K562 (cell line): ENCODE measurements at places on chromosomes 1 and 21. TPM values are rescaled to one million over a fixed set of nuclear protein-coding genes. Genes with fewer than 3 reads are reported as not detected.
A peak's percentile ranks its signal among the peaks of the same experiment; 100 is the strongest.

Gene RHBG
- total RNA-seq, result not detected in 2 replicates

DNA sequence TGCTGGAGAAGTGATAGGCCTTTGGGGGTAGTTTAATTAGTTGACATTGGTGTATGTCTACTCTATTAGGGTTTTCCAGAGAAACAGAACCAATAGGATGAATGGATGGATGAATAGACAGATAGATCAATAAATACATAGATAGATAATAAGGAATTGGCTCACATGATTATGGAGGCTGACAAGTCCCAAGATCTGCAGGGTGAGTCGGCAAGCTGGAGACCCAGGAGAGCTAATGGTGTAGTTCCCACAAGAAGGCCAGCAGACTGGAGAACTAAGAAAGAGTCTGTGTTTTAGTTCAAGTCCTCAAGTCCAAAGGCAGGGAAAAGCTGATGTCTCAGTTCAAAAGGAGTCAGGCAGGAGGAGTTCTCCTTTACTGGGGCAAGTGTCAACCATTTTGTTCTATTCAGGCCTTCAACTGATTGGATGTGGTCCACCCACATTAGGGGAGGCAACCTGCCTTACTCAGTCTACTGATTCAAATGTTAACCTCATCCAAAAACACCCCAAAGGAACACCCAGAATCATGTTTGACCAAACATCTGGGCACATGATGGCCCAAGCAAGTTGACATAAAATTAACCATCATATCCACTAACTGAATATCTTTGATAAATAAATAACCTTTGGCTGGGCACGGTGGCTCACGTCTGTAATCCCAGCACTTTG lies 4.5 kb upstream of the SDE2 start:
- peaks cover 56% of the 10 kb centered on the region for H3K4me1 ChIP-seq
- DNase-seq, result peak; percentile 55
- H3K36me3 ChIP-seq, result peaks cover 4% of the 10 kb centered on the region; the same call in 1 of the 3 replicates
- H3K27me3 ChIP-seq, result no peaks in the 10 kb centered on the region
- peak overlapping the region; percentile 98 for H3K27ac ChIP-seq
- no peak overlapping the region for H3K4me3 ChIP-seq

Gene DNASE2B
- total RNA-seq, result not detected in 2 replicates

DNA sequence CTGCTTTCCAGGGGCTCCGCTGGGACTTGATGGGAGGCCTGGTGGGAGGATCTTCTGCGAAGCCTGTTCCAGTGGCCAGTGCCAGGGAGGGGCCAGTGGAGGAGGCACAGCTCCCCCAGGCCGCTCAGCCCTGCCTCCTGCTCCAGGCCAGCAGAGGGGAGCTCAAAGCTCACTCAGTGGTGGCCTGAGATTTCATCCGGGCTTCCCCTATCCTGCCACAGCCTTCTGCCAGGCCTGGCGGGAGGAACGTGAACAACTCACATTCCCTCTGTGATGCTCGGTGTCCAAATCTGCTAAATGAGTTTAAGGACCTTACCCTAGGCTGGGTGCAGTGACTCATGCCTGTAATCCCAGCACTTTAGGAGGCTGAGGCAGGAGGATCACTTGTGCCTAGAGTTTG lies 3.3 kb downstream of the CLCNKB start:
- no peak for DNase-seq
- H3K27ac ChIP-seq, result no peak overlapping the region
- H3K4me1 ChIP-seq, result peaks cover 6% of the 10 kb centered on the region; the same call in 2 of the 3 replicates
- no peaks in the 10 kb centered on the region for H3K36me3 ChIP-seq
- H3K4me3 ChIP-seq, result no peak overlapping the region

Gene MPL
- not detected in 2 replicates for total RNA-seq

Gene OR2T29
- not detected in 2 replicates for total RNA-seq

Gene GBP4
- total RNA-seq, result 0.11 and 0.24 TPM in 2 replicates

- no peaks in the 10 kb centered on the region for H3K4me1 ChIP-seq
- no peaks in the 10 kb centered on the region for H3K36me3 ChIP-seq
- H3K27ac ChIP-seq, result no peak overlapping the region
- no peak for DNase-seq
- H3K4me3 ChIP-seq, result no peak overlapping the region
These were observed 20.9 kb downstream of the UMODL1 start for GRCh38 chr21:42091899-42092508.

Gene FCRL4
- not detected in 2 replicates for total RNA-seq

GRCh38 chr21:45644041-45644906 lies 749 bp downstream of the PCBP3 start:
- H3K4me3 ChIP-seq, result peak overlapping the region; percentile 43
- no peaks in the 10 kb centered on the region for H3K36me3 ChIP-seq
- H3K27me3 ChIP-seq, result peaks cover 9% of the 10 kb centered on the region
- H3K4me1 ChIP-seq, result peaks cover 28% of the 10 kb centered on the region
- no peak overlapping the region for H3K27ac ChIP-seq

DNA sequence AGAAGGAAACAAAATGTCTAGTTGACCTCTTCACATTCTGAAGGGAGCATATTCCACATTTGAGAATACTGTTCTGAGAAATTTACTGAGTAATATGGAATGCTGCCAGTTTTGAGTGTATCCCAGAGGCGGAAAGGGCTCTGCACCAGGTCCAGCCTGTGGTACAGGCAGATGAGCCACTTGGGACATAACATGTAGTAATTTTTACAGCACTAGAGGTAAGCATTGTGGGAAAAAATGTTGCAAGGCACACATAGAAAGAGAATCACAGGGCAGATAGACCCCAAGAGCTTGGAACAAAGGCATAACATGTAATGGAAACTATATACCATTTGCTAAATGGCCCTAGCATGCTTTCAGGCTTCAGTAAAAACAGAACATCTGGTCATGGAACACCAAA lies 228.5 kb downstream of the USH2A start:
- no peaks in the 10 kb centered on the region for H3K27me3 ChIP-seq
- DNase-seq, result no peak
- no peak overlapping the region for H3K4me3 ChIP-seq
- H3K36me3 ChIP-seq, result no peaks in the 10 kb centered on the region
- no peaks in the 10 kb centered on the region for H3K4me1 ChIP-seq
- H3K27ac ChIP-seq, result no peak overlapping the region

Gene FRRS1
- total RNA-seq, result 31.1 and 31.6 TPM in 2 replicates

GRCh38 chr21:15210235-15210678 lies 145.5 kb upstream of the NRIP1 start:
- H3K27me3 ChIP-seq, result no peaks in the 10 kb centered on the region
- H3K27ac ChIP-seq, result no peak overlapping the region
- DNase-seq, result peak; percentile 41
- H3K36me3 ChIP-seq, result no peaks in the 10 kb centered on the region
- H3K4me1 ChIP-seq, result no peaks in the 10 kb centered on the region; the same call in 1 of the 2 replicates

DNA sequence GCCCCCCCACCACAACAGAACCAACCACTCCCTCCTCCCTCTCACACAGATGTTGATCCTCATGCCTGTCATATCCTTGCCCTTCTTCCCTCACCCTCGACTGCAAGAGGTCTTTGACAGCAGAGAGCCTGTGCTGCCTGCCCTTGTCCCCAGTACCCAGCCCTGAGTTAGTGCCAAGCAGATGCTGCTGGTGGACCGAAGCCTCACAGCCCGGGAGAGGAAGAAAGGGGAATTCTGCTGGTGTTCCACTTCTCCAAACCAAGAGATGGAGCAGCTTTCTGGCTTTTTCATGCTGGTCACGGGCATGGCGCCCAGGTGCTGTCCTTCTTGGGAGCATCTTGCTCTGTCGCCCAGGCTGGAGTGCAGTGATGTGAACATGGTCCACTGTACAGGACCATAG lies 69.1 kb downstream of the SLC66A1 start:
- no peaks in the 10 kb centered on the region for H3K27me3 ChIP-seq
- peaks cover 3% of the 10 kb centered on the region; the same call in 1 of the 2 replicates for H3K4me1 ChIP-seq
- H3K4me3 ChIP-seq, result no peak overlapping the region
- peaks cover 77% of the 10 kb centered on the region for H3K36me3 ChIP-seq
- no peak for DNase-seq

Gene VWA5B1
- total RNA-seq, result not detected in 2 replicates

DNA sequence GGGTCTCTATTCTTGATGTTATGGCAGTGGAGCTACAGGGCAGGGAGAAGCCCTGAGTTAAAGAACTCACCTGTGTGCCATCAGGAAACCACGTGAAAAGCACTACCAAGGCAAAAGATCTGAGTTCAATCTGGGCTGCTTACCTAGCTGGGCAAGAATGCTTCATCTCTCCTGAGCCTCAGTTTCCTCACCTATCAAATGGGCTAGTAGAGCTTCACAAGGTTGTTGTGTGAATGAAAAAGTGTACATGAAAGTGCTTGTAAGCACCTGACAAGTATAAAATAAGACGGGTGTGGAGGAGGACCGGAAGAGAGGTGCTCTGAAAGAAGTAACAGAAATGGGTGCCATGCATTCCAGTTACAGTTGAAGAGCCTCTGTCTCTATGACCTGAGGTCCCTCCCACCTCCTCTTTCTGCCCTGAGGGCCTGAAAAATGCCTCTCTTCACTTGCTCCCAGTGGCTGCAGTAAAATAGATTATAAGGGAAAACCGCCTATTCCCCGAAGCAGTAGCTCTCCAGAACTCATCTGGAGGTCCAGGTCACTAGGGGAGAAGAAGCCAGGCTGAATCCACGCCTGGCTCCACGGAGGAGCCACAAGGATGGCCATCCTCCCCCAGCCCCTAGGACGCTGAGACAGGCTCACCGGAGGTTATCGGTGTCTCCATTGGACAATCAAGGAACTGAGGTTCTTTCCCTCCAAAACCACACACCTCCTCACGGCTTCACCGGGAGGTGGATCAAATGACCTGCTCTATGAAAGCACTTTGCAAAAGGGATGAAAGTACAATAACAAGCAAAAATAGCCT lies 1.4 kb downstream of the GPR161 start:
- DNase-seq, result no peak
- peaks cover 18% of the 10 kb centered on the region for H3K27me3 ChIP-seq

- no peaks in the 10 kb centered on the region for H3K27me3 ChIP-seq
- peak overlapping the region; percentile 10; the same call in 1 of the 3 replicates for H3K27ac ChIP-seq
- H3K4me3 ChIP-seq, result peak overlapping the region; percentile 1; the same call in 1 of the 2 replicates
- no peak for DNase-seq
- H3K36me3 ChIP-seq, result no peaks in the 10 kb centered on the region
These were observed 61.0 kb downstream of the MAST2 start for GRCh38 chr1:45864167-45865106.

Gene CHI3L2
- 0.27 TPM in 1 of 2 replicates, not detected in the other for total RNA-seq

GRCh38 chr1:216805233-216805632 lies 82.0 kb upstream of the ESRRG start:
- no peak for DNase-seq
- no peaks in the 10 kb centered on the region for H3K27me3 ChIP-seq
- H3K36me3 ChIP-seq, result no peaks in the 10 kb centered on the region
- H3K27ac ChIP-seq, result no peak overlapping the region
- no peaks in the 10 kb centered on the region for H3K4me1 ChIP-seq
- H3K4me3 ChIP-seq, result no peak overlapping the region

DNA sequence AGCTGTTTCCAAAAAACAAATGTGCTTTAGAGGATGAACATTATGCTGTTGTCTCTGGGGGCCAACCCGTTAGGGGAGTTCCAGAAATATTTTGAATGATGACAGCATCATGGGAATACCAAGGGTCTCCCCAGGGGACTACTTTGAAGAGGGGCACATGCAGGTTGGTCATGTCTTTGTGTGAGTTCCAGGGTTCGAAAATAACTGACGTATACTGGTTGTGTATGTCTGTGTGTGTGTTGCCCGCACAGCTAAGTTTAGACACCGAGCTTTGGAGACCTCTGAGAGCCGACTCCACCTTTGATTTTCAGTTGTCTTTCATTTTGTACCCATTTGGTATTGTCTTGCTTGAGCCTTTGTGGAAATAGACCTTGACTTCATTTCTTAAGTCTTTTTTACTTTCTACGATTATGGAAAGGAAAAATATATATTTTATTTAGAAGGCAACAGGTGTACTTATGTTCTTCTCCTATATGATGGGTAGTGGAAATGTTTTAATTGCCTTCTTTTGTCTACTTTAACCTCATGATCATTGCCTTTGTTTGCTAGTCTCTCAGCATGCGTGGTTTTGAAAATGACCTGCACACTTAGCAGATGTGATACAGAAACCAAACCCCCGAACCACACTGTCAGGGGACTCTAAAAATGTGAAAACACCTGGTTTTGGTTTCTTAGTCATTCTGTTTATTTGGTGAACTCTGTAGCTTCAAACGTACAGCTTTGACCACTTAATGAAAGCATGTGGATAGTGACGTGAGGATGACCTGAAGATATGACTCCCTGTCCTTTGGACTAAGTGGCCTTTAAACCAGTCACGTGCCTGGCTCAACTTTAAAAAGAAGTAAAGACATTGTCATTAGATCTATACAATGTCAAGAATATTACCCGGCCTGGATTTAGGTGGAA lies 56.5 kb downstream of the GALNT2 start:
- H3K4me1 ChIP-seq, result peaks cover 65% of the 10 kb centered on the region
- peak overlapping the region; percentile 76 for H3K27ac ChIP-seq
- DNase-seq, result no peak
- peaks cover 32% of the 10 kb centered on the region for H3K36me3 ChIP-seq
- H3K27me3 ChIP-seq, result no peaks in the 10 kb centered on the region

- no peak for DNase-seq
- no peak overlapping the region for H3K4me3 ChIP-seq
- H3K27ac ChIP-seq, result no peak overlapping the region
- no peaks in the 10 kb centered on the region for H3K36me3 ChIP-seq
- peaks cover 37% of the 10 kb centered on the region for H3K27me3 ChIP-seq
- no peaks in the 10 kb centered on the region for H3K4me1 ChIP-seq
These were observed 13.3 kb downstream of the C1orf162 start for GRCh38 chr1:111487133-111487532.

Gene FCN3
- total RNA-seq, result 0.31 and 0.49 TPM in 2 replicates

GRCh38 chr1:25066731-25067517 lies 136.8 kb upstream of the RUNX3 start:
- peaks cover 6% of the 10 kb centered on the region; the same call in 1 of the 3 replicates for H3K4me1 ChIP-seq
- DNase-seq, result no peak
- no peaks in the 10 kb centered on the region for H3K36me3 ChIP-seq
- peaks cover 62% of the 10 kb centered on the region for H3K27me3 ChIP-seq
- no peak overlapping the region for H3K27ac ChIP-seq

DNA sequence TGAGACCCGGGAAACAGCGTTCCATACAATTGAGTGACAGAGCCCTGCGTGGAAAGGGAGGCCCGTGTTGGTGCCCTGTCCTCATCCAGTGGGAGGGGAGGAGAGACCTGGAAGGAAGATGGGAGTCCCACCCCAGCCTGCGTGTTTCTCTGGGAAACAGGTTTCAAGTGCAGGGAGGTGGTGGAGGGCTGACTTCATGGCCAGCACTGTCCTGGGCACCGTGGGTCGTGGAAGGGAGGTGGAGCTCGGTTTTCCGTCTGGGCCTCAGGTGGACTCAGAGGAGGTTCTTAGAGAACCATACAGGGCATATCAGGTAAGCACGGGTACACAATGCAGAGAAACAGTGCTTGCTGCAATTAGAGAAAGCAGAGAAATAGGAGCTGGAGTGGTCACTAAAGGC lies 222.6 kb downstream of the CAMTA1 start:
- H3K36me3 ChIP-seq, result no peaks in the 10 kb centered on the region
- H3K4me1 ChIP-seq, result no peaks in the 10 kb centered on the region
- H3K4me3 ChIP-seq, result no peak overlapping the region
- peaks cover 85% of the 10 kb centered on the region for H3K27me3 ChIP-seq
- no peak for DNase-seq
- no peak overlapping the region for H3K27ac ChIP-seq

Gene TPTE
- total RNA-seq, result 0.95 and 1.4 TPM in 2 replicates

DNA sequence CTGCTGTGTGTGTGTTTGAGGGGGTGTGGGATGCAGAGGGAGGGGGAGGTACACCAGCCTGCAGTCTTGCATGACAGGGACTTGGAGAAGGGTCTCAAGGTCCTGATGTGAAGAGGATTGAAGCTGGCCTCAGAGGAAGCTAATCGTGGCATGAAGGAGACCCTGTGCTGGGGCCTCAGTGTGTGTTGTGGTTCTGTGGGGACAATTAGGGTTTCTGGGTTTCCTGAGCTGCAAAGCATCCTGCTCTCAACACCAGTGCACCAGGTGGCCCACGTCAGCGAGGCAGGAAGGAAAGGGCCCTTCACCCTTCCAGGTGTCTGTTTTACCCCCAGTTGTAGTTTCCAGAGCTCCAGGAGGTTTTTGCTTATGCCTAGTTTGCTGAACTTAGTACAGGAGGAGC lies 52.8 kb downstream of the TENT5C start:
- no peaks in the 10 kb centered on the region for H3K27me3 ChIP-seq
- H3K4me1 ChIP-seq, result peaks cover 74% of the 10 kb centered on the region
- no peaks in the 10 kb centered on the region for H3K36me3 ChIP-seq
- no peak overlapping the region for H3K4me3 ChIP-seq
- H3K27ac ChIP-seq, result no peak overlapping the region

Gene JMJD4
- 41.7 and 42.6 TPM in 2 replicates for total RNA-seq
